ENCODE measurements at places on chromosomes 3 and 15.

DNA sequence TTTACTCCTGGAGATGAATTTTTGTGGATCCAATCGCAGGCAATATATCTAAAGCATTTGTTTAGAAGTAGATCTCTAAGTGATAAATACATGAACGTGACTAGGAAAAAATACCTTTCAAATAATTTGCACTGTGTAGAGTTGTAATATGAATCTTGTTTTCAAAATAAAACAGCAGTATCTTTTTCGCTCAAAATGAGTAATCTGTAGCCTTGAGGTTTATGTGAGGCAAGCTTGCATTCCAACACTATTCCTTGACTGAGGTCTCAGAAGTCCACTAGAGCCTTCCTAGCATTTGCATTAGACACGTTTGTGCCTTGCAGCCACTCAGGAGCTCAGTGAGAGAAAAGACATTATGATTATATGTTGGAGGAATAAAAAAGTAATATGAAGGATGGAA, 138.3 kb upstream of the ROBO1 start:
- no peak for DNase-seq

DNA sequence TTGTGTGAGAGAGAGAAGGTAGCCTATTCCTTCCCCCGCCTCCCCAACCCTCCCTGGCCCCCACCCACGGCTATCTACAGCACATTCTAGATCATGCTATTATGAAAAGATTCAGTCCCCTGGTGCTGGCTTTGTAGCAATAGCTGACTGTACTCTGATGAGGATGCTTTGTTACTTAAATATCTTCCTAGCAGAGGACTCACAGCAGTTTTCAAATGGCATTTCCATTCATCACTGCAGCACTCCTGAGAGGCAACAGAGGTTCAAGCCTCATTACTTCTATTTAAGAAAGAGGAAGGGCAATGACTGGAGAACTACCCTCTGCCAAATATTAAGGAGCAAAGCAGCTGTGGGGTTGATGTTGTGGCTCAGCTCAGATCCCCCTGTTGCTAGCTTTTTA, 61.0 kb downstream of the LRRN1 start:
- DNase-seq, result no peak

DNA sequence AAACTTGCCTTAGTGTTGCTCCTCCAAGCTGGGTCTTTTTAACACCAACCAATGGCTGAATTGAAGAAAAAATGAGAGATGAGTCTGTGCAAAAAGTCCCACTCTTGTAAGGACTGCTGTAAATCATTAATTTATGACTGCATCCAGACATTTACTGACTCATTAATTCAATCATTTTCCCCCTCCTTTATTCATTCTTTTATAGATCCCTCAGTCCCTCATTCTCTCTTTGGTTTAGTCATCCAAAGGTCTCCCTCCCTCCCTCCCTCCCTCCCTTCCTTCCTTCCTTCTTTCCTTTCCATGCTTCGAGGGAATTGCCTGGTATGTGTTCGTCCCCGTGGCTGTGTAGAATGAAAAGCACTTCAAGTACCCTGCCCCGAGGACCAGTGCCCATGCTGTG, 35.3 kb upstream of the MRPS22 start:
- DNase-seq, result no peak

DNA sequence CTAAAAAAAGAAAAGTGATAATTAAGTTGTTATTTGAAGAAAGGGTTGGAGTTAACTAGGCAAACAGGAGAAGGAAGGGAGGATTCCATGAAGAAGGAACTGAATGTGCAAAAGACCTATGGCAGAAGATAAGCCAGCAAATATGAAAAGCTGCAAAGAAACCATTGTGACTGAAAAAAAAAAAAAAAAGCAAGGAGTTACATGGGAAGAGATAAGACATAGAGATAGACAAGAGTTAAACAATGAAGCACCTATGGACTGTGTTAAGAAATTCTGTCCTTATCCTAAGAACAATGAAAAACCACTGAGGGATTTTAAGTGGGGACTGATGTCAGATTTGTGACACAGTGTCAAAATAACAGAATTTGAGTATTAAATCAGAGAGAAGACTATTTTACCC, 17.0 kb downstream of the ZNF280D start:
- DNase-seq, result no peak

- peak; percentile 12 for DNase-seq
Observed at GRCh38 chr15:56496635-56497034, 31.7 kb upstream of the MNS1 start.

GRCh38 chr3:166810741-166811445, 569.2 kb downstream of the ZBBX start:
- no peak for DNase-seq

DNA sequence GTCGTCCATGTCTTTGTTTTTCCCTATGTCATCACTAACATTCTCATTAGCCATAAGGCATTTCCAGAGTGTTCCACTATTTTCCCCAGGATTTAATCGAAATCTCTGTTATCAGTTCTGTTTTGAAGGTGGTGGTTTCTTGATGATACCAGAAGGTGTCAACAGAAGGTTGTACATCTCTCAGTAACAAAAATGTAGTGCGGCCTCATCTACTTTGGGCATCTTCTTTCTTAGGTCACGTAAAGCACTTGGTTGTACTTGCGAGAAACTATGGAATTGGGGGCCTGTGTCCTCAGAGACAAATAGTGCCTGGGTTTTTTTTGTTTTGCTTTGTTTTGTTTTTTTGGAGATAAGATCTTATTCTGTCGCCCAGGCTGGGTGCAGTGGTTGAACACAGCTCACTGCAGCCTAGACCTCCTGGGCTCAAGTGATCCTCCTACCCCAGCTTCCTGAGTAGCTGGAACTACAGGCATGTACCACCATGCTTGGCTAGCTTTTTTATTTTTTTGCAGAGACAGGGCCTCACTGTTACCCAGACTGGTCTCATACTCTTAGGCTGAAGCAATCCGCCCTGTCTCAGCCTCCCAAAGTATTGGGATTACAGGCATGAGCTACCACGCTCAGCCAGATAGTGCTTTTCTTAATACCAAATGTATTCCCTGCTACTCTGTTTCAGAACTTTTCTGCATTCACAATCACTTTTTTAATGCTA, 61.2 kb upstream of the FURIN start:
- DNase-seq, result no peak

DNA sequence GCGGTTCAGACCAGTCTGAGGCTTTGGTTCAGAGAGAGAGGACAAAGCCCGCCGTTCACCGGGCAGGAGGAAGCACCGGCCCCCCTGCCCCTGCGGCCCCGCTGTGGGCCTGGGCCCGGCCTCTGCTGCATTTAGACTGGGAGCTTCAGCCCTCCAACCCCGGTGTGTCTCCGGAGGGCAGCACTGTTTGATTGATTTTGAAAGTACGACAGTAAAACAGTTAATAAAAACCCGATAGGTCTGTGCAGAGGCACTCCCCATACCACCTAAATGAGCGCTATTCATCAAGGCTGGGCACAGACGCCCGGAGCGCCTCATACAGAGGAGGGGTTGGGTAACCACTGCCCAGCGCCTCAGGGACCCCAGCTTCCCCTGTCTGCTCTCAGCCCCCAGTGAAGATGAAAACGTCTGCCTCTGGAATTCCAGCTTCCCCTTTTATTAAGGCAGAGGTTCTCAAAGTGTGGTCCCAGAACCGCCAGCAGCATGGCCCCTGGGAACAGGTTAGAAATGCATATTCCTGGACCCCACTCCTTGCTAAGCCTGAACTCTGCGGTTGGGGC, 256.7 kb upstream of the TLE3 start:
- no peak for DNase-seq

GRCh38 chr3:126544596-126545281, 14.0 kb downstream of the C3orf22 start:
- no peak for DNase-seq

GRCh38 chr3:94241986-94242385, 179.1 kb downstream of the NSUN3 start:
- DNase-seq, result no peak

DNA sequence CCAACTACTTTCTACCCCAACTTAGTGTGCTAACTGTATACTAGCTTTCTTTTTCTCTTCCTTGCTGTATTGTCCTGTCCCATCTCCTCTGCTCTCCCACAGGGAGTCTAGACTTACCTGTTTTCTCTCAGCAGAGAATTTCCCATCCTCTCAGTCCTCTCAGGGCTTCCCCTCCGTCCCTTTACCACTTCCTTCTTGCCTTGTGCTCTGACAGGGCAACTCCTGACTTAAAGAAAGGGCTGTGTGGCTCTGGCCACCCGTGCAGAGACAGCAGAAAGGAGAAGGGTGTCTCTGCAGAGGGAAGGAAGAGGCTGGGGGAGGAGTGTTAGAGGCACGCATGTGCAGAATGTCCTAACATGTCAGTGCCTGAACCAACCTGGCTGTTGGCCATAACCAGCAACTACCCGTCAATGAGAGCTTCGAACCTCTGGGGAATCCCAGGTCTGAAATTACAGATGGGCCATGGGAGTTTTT, at the start of gene GCSAM:
Gene GCSAM, minus strand, starts transcription at position 274 of the 474 bp plus-strand sequence. Its CDS starts 128 bp downstream, at position 146.
- DNase-seq, result no peak

DNA sequence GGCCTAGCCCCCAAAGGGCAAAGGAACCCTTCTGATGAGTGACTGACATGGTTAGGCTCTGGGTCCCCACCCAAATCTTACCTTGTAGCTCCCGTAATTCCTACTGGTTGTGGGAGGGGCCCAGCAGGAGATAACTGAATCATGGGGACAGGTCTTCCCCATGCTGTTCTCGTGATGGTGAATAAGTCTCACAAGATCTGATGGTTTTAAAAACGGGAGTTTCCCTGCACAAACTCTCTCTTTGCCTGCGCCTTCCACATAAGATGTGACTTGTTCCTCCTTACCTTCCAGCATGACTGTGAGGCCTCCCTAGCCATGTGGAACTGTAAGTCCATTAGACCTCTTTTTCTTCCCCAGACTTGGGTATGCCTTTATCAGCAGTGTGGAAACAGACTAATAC, 16.9 kb downstream of the TKT start:
- DNase-seq, result no peak

- no peak for DNase-seq
Observed at GRCh38 chr3:195666-196065, 897 bp upstream of the CHL1 start.

GRCh38 chr3:69456631-69457030, 70.7 kb upstream of the FRMD4B start:
- no peak for DNase-seq

- DNase-seq, result no peak
Observed at GRCh38 chr3:194325424-194326153, 25.5 kb downstream of the CPN2 start.

GRCh38 chr15:48112242-48112641, 8.5 kb upstream of the SLC24A5 start:
- DNase-seq, result no peak

DNA sequence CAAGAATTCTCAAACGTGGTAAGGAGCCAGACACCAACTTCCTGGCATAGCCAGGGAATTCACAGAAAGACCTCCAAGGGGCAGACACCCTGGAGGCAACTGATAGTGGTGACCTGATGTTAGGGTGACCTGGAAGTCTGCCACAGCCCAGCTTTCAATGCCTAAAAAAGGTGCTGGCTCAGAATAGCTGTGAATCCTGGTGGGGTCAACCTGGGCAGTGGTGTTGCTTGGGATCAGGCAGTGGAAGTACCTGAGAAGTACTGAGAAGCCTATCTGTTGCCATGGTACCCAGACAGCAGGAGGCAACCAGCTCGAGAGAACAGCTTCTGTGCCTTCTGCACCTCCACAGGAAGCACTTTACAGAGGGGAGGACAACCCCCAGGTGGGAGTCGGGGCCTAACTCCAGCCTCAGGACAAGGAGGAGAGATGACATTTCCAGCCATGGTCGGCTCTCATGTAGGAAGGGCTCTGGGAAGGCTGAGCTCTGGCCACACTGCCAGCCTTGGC, 55.4 kb upstream of the LARS2 start:
- DNase-seq, result no peak

GRCh38 chr3:11510356-11510755, 133.4 kb downstream of the VGLL4 start:
- no peak for DNase-seq

All from NCI-H2107 (cell line).